Esophagus squamous epithelium (tissue), 5 donors: ENCODE measurements at places on chromosomes 7 and 10.

- DNase-seq = no peak
Measured at GRCh38 chr7:152462995-152463708, 27.3 kb upstream of the KMT2C start.

DNA sequence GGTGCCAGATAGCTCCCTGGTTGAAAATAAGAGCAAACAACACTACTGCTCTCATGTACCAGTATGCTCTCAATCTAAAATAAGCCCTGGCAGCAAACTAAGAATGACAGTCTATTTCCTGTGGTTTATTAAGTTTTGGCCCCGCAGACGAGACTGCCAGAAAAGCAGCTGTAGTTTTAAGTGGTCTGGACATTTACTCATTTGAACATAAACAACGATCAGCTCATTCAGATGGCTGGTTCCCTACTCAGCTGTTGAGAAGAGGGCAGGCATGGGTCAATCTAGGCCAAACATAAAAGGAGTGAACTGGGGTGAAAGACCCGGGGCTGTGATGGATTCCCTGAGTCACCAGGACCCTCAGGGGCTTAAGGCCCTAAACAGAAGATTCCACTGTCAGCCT, 4.5 kb downstream of the TRIL start:
- no peak for DNase-seq

GRCh38 chr7:148585399-148585798, 5.2 kb upstream of the C7orf33 start:
- no peak for DNase-seq

DNA sequence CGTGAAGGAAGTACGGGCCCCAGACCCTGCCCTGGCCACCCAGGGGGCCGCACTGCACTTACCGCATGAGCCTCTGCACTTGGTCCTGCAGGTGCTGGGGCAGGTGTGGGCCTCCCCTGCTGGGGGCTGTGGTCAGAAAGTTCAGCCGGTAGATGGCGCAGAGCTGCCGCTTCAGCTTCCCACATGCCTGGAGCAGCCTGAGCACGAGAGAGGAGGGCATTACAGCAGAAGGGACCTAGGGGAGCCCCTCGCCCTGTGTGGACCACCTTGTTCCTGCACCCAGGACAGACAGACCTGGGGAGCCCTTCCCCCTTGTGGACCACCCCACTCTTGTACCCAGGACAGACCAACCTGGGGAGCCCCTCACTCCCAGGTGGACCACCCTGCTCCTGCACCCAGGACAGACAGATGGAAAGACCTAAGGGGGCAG, 8.7 kb upstream of the PYROXD2 start:
- no peak for DNase-seq

DNA sequence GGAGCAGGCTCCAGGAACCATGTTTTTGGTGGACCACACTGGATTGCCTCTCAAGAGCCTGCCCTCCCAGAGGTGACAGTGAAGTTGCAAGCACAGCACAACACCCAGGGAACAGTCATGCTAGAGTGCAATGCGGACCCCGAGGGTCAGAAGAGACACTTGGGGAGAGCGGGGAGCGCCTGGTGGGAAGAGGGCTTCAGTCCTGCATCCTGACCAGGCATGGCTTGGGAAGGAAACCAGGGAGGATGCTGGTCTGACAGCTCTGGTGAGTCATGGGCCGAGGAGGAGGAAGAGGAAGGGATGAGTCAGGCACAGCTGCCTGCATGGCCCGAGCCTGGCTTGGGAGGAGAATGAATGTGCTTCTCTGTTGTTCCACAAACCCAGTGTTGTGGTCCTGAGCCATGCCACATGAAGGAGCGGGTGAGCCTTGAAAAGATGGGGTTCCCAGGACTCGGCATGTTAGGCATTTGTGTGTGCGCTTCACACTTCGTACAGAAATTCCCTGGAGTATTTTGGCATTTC, 29.5 kb upstream of the ANKRD2 start:
- peak; percentile 11 for DNase-seq

- DNase-seq = no peak
Measured at GRCh38 chr10:69892816-69893215, 91.1 kb downstream of the COL13A1 start.

DNA sequence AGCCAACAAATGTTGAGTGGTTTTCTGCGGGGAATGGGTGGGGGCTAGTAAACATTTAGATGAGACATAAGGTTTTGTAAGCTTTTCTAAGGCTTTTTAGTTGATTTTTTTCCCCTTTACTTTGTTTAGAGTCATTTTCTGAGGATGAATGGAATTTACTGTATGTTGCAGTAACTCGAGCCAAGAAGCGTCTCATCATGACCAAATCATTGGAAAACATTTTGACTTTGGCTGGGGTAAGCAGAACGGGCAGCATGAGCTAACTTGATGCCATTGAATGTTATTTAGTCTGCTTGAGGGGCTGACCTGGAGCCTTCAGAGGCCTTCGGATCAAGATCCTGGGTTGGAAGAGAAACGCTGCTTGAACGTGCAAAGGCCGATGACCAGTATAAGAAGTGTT, 37.3 kb downstream of the FBH1 start:
- DNase-seq = no peak
